ENCODE measurements at places on chromosomes 7 and 10.

DNA sequence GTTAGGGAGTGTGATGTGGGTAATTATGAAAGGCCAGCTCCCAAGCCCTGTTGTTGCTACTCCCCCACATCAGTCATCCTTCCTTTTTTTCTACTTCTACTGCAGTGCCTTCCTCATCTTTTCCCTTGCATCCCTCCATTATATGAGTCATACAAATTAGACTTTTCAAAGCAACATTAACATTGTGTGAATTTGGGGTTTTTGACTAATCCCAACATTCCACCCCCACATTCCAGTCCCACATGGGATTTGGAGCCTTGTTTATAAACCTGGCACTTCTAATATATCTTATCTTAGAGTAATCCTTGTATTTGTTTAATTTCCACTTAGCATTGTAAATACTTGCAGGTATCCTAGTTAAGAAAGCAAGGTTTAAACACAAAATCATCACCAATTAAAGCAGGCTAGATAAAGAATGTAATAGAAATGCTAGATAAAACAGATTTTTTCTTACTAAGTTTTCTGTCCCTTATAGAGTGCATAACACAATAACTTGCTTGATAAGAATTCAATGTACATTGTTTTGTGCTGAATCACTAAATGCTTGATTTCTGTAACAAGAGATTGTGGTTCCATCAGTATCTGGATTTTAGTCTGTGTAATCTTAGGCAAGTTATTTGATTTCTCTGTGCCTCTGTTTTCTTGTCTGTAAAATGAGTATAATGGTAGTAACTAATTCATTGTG is 165.8 kb downstream of the CFTR start:
- DNase-seq = no peak

DNA sequence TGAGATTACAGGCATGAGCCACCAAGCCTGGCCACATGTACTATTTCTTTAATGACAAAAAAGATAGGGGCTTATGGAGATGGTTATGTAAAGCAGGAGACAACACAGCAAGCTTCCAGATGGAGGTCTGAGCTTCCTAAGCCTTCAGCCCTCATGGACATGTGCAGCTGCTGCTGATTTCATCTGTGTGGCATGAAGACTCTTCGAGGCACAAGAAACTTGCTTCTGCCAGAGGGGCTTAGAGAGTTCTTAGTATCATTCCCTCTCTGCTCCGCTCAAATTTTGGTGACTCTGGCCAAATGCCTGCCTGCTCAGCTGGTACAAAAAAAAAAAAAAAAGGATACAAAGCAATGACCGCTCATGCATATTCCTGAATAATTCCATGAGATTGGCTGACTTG is 552.5 kb downstream of the TYW1 start:
- DNase-seq = no peak

GRCh38 chr10:43955002-43955596 is 306.4 kb upstream of the ZNF32 start:
- no peak for DNase-seq

- DNase-seq = peak; percentile 53
Observed at GRCh38 chr10:24958721-24959381, 6.4 kb upstream of the PRTFDC1 start.

- no peak for DNase-seq
Observed at GRCh38 chr10:16735671-16736070, 81.6 kb downstream of the RSU1 start.

DNA sequence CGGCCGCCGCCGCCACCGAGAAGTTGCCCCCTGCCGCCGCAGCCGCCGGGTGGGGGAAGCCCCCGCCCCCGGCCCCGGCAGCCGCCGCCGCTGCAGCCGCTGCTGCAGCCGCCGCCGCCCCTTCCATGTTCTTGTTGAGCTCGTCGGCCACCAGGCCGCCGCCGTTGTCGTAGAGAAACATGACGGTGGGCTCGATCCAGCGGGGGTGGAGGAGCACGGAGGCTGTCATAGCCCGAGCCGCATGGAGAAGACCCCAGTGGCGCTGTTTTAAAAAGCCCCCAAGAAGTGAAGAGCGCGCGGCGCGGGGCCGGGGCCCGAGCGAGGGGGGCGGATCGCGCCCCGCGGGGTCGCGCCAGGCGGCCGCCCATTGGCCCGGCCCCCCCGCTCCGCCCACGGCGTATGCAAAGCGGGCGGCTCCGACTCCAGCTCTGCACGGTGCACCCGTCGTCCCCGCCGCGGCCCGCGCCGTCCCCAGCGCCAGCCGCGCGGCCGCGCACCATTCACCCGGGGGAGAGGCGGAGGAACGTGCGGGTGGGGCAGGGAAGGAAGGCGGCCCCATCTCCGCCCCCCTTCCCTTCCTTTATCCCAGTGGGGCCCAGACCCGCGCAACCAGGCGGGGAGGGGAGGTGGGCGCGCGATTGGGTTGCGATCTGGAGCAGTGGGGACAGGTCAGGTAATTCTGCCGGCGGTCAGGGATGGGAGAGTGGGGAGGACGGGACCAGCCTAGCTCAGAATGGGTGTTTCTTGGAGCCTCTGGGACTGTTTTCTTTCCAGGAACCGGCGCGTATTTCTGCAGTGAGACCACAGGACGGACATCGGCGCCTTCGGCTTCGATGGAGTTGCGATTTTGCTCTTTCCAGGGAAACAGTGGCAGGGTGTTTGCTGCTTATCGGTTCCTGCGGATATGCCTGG is at the start of gene HOXA13:
HOXA13 (minus strand) TSS at position 243 of the 912 bp plus-strand sequence; CDS start at position 229, 14 bp downstream.
- no peak for DNase-seq

DNA sequence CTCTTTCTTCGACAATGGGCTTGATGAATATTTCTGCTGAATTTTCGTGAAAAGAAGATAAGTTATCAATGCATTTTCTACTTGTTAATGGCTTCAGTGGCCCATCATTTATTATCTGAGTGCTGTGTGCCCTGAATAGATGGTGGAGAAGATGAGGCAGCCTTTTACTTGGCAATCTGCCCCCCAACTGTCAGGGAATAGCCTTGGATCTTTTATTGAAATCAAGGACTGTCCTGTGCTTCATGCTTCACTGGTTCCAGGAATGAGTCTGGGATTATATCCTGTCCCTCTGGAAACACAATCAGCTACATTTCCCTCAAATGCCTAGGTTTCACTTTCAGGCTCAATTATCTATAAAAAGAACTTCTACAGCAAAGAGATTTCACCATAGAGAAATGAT is 75.9 kb upstream of the NXPH1 start:
- no peak for DNase-seq

DNA sequence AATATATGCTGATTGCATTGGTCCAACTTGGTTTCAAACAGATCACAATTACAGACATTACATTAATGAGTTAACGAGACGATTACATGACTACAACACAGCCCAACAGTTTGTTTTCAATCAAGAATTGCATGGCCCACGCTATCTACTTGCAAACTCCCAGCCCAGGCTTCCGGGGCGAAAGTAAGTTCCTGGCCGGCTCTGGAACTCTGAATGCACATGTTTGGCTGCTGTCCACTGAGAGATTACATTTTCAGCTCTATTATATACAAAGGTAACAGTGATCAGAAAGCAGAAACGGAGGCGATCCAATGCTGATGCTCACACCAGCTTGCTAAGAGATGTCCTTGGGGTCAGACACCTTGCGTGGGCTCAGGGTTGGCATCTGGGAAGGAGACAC is 206.3 kb downstream of the FANK1 start:
- no peak for DNase-seq

DNA sequence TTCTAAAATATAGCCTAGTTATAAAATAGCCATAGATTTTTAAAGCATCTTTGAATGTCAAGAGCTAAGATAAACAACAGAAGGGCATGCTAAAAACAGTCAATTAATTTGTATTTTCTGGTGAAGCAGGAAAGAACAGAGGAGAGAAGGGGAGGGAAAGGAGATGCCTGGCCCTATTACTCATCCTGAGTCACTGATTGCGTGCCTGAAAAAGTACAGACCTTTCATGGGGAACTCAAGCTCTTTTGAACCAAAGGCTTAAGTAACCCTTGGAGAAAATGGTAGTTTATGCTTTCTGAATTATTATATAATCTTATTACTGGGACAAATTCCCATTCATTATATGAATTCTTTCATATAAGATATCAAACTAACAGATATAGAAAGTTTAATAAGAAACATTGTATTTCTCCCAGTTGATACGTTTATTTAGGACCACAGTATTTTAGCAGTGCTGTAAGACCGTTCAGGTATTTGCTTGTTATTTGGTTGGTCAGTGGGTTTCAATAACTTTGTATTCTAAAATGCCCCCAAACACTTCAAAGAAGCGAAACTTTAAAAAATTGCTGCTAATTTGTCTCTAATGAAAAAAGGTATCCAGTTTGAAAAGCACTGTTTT is 151.3 kb downstream of the HGF start:
- DNase-seq = peak; percentile 75

GRCh38 chr10:18976696-18977251 is 71.8 kb upstream of the MALRD1 start:
- DNase-seq = no peak

GRCh38 chr7:18508443-18509427 is 13.2 kb downstream of the HDAC9 start:
- peak; percentile 96 for DNase-seq

- no peak for DNase-seq
Observed at GRCh38 chr10:17067376-17068264, 62.0 kb downstream of the CUBN start.

GRCh38 chr10:68362590-68362989 is 29.9 kb upstream of the PBLD start:
- DNase-seq = no peak

- peak; percentile 56 for DNase-seq
Observed at GRCh38 chr7:75534727-75535307, 42.7 kb downstream of the SPDYE5 start.

- peak; percentile 97 for DNase-seq
Observed at GRCh38 chr10:33129141-33129995, 171.3 kb upstream of the ITGB1 start.

- DNase-seq = no peak
Observed at GRCh38 chr10:36367362-36367761, 725.3 kb upstream of the FZD8 start.

DNA sequence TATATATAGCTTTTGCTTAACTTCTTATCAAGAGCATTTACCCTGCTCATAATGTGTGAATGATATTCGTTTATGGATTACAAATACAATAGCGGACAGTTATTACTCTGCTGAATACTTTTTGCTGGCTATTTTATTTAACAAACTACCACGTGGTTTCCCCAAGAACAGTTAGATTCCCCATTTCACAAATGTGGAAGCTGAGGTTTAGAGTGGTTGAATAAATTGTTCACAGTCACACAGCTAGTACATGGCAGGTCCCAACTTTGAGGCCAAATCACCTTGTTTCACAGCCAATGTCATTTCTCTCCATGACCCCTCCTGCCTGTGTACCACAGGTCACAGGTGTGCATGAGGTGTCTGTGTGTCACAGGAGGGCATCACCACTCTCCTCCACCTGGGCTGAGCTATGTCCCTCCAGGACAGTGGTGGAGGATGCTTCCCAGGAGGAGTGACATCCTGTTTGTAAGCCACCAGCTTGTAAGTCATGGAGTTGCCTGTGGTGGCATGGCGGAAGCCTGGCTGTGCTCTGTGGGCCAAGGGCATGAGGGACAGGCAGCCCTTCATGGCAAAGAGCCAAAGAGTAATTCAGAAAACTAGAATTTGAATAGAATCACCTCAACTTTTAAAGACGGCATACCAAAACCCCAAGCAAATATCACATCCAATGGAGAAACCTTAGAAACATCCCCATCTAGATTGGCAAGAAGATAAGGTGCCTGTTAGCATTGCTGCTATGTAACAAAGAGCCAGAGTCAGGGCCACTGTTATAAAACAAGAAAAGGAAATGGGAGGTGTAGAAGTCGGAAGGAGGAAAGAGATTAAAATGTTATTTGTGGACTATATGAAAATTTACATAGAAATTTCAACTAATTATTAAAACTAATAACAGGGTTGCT is 51.9 kb downstream of the AOC1 start:
- DNase-seq = no peak

- DNase-seq = no peak
Observed at GRCh38 chr10:114766470-114766869, 55.1 kb upstream of the FHIP2A start.

- no peak for DNase-seq
Observed at GRCh38 chr10:293636-294035, 158.4 kb downstream of the ZMYND11 start.

DNA sequence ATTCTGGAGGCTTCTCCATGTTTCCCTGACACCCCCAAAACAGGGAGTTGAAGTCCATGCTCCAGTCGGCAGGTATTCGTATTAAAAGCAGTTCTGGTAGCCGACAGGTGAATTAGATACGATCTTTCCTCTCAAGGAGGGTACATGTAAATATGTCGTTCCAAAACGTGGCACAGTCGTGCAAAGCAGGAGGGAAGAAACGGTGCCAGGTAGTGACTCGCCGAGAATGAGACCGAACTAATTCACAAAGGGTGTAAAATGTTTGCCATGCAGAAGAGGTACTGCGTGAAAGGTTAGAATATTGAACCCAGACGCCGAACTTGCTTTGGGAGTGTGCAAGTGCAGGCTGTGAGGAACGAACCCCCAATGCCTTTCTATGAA is 483 bp downstream of the EDRF1 start:
- no peak for DNase-seq

- DNase-seq = peak; percentile 95
Observed at GRCh38 chr7:137081321-137082093, 213.1 kb downstream of the CHRM2 start.

DNA sequence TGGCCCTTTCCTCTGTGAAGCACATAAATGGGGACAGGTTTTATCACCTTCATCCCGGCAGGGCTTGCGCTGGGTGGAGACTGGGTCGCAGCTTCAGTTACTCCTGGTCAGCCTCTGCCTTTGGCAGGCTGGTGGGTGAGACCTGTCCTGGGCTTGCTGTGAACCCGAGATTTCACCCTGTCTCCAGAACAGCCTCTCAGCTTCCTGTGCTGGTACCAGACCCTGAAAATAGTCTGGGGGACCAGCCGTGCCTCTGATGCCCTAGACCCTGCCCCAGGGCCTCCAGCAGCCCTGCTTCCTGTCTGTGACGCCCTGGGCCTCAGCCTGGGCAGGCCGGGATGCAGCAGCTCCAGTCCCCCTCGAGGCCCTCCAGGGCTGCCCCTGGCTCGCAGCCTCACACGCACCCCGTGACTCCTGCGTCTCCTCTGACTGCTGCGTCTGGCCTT is 13.2 kb upstream of the PWWP2B start:
- DNase-seq = no peak

GRCh38 chr7:155969192-155969929 is 157.1 kb upstream of the SHH start:
- no peak for DNase-seq

DNA sequence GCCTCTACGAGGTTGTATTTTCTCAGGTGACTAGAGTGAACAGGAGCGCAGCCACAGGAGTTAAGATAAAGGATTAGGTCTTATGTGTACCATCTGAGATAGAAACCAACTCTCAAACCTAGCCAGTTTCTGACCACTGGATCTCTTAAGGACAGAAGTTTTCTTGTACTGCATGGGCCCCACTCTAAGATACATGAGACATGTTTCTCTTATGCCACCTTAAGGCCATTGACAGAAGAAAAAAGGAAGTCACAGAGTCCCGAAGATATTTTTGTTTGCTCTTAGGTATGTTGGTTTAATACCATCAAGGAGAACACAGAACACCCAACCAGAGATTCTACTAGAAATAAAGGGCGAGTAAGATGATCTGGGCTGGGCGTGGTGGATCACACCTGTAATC is 335.8 kb downstream of the FRMD4A start:
- DNase-seq = no peak

- peak; percentile 38 for DNase-seq
Observed at GRCh38 chr10:18737236-18737635, 78.0 kb downstream of the ARL5B start.
